Right lung (tissue), 10 donors: ENCODE measurements at places on chromosomes 5 and 9.

- DNase-seq = no peak
Observed at GRCh38 chr5:145776886-145777285, 58.3 kb downstream of the PRELID2 start.

DNA sequence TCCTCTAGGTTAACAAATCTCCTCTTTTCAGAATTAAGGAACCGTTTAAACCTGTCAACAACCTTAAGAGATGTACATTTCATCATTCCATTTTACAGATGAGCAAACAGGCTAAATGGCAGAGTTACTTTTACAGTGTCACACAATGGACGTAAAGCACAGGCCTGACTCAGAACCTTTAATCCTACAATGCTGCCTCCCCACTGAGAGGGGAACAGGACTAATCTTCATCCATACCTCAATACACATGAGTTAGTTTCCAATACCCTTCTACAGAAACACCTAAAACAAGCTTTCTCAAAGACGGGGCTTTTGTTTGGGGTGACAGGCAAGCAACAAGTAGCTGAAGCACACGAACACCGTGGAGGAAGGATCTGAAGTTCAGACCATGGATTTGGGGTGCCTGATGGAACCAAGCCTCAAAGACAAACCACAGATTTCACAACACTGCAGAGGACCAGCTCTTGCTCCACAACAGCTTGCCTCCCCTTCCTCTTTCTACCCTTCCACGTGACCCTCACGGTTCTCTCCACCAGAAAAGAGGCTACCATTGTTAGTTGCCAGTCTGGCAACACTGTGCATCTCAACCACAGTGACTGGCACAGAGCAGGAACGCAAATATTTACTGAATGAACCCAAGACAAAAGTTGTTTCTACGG is 1.8 kb downstream of the RNF130 start:
- DNase-seq = no peak

- no peak for DNase-seq
Observed at GRCh38 chr5:112975721-112976431, 722 bp upstream of the DCP2 start.

GRCh38 chr9:83656952-83657351 is 34.0 kb downstream of the IDNK start:
- DNase-seq = no peak

DNA sequence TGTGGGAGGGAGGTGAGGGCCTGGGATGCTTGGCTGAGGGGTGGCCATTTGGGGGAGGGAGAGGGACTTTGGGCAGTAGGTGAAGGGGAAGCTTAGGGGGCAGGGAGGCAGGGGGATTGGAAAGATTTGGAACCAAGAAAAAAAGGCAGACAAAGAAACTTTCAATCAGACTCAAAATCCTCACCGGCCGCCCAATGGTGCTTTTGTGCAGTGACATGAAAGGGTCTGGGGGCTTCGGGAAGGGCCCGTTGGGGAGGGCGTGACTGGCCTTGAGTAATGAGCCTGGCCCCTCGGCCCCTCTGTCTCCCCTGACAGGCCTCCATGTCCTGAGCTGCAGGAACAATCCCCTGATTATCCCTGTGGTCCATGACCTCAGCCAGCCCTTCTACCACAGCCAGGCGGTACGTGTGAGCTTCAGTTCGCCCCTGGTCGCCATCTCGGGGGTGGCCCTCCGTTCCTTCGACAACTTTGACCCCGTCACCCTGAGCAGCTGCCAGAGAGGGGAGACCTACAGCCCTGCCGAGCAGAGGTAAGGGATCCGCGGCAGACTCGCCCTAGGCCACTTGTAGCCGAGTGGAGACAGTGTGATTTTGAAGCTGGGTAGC is 181.1 kb downstream of the PAPPA start:
- no peak for DNase-seq

DNA sequence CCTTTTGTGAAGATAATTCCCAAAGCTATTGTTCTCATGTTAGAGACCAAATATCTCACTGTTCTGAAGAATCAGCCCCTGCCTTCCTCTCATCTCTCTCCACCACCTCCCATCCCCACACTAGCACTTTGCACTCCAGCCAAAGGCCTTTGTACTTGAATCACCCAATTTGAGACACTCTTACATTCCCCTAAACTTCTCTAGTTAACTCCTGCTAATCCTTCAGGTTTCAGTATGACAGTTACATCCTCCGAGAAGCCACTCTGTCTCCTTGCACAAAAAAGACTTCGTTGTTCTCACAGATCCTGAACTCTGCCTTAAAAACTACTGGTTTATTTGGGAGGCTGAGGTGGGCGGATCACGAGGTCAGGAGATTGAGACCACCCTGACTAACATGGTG is 227.5 kb downstream of the PIK3R1 start:
- no peak for DNase-seq

GRCh38 chr5:151195622-151196021 is 28.3 kb downstream of the CCDC69 start:
- DNase-seq = no peak

DNA sequence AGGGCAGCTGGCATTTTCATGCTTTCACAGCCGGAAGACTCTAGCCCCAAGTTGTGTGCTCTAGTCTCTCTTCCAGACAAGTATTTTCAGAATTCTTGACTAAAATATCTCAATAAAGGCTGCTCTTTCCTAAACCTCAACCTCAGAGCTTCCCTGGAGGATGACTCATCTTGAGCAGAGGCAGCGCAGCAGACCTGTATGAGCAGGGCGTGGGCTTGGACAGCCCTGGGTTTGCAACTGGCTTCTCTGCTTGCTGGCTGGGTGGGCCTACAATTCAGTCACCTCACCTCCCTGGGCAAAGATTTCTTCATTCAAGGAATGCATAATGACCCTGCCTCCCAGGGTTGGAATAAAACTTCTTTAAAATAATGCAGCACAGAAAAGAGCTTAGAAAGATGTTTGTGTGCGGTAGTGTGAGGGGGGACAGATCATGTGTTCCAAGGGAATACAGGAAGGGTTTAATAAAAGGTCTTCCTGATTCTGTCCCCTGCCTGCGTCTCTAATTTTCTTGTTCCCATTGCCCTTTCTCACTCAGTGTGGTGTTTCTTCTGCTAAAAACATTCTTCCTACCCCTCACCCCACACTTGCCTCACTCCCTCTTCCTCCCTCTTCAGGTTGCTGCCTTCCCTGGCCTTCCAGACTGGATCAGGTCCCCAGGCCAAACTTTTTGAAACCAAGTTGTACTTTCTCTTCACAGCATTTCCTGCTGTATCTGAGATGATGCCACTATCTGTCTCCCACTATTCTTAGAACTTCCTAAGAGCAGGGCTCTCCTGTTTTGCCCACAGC is 39.4 kb upstream of the MAP1B start:
- DNase-seq = no peak

- DNase-seq = no peak
Observed at GRCh38 chr5:102554082-102554481, 55.3 kb upstream of the SLCO6A1 start.

DNA sequence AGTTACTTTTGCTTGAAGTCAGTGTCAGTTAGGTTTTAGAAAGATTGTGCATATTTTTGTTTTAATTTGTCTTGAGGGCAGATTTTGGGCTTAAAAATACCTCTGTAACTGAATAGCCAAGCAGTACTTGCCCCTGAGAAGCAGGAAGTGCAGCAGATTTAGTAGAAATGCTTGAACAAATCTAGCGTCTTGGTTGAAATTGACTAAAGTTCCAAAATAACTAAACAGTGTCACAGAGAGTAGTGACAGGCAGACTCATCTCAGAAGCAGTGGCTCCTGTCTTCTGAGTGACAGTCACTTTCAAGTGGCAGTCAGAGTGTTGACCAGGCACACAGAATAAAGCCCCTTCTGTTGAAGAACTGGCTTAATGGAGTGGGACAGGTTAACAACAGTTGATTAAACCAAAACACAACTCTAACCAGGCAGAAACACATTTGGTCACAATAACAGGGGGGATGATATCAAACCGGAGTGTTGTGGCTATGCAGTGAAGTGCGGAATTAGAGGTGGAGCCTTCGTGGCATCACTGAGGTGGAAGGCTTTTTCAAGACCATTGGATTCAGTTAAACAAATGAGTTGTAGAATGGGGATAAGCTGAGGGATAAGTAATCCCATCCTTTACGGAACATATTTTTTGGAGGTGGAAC is 29.1 kb downstream of the TRIO start:
- DNase-seq = no peak

DNA sequence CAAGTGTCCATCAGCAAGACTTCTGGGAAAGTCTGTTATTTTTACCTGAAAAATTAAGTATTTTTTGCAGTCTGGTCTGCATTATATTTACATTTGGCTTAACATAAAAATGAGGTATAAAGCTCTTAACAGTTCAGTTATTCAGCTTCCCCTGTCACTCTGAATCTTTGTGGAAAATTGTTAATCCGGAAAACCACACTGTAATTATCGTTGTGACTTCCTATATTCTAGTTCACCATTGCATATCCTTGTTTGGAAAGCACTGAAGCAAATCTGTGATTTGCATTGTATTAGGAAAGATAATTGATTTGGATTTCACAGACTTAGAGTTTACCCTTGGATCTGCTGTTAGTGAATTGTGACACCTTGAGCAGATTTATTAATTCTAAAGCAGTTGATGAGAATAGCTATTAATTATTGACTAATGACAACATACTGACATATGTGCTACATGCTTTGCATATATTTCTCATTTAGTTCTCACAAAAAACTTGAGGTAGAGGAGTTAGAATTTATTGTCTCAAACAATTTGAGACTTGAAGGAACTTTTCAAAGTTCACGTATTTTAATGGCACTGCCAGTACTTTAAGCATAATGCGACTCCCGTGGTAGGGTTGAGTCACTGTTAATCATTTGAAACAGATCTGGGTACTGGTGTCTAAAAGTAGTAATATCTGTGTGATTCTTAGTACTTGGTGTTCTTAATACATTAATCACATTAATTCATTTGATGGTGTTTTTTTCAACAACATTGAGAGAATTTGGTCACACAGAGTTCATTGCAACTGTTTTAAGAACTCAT is 71.8 kb upstream of the LRRC70 start:
- DNase-seq = no peak

DNA sequence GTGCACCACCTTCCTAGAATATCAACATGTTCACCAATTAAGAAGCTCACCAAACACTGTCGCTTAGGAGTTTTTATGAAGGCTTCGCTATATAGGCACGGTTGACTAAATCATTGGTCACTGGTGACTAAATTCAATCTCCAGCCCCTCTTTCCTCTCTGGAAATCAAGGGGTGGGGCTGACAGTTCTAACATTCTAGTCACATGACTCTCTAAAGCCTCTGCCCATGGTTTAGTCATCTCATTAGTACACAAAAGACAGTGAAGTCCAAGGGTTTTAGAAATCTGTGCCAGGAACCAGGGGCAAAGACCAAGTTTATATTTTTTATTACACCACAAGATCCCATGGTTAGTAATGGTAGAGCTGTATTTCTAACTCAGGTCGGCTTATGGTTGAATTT is 243.2 kb downstream of the ELAVL2 start:
- DNase-seq = no peak

- no peak for DNase-seq
Observed at GRCh38 chr9:134059188-134059641, 8.6 kb downstream of the BRD3 start.

DNA sequence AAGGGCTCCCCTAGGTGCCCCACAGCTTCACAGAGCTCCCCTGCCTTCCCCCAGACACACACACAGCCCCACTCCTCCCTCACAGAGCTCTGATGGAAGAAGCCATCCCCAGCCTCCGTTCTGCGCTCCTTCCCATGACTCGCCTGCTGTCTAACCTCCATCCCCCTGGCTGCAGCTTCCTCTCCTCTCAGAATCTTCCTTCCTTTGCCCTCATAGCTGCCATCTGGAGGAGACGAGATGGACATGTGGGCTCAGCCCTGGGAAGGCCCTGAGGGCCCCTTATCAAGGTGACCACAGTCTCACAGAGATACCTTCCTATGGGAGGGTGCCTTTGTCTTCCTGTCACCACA is 94.3 kb downstream of the PCDH1 start:
- no peak for DNase-seq

- DNase-seq = no peak
Observed at GRCh38 chr5:138466900-138467710, 1.8 kb downstream of the EGR1 start.

- no peak for DNase-seq
Observed at GRCh38 chr5:171906066-171906570, 100.3 kb downstream of the FBXW11 start.

GRCh38 chr5:115389034-115389798 is 92.8 kb upstream of the CCDC112 start:
- no peak for DNase-seq

DNA sequence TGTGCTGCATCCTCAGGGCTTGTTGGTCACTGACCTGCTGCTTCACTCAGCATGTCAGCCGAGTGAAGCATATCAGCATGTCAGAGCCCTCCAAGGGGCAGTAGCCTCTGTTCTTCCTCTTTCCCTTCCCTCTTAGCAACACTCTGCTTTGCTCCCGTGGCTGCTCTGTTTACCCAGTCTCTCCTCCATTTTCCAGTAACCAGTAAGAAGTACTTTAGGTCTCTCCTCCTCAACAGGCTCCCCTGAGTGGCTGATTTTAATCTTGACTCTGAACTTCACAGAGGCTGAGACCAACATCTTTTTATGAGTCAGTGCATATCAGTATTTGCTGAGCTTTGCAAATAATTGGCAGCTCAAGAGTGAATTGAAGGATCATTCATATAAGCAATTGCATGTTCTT is 18.6 kb upstream of the ADRB2 start:
- no peak for DNase-seq

GRCh38 chr5:179379321-179379890 is 34.1 kb upstream of the ADAMTS2 start:
- no peak for DNase-seq

- no peak for DNase-seq
Observed at GRCh38 chr9:72401396-72401795, 36.4 kb upstream of the ZFAND5 start.

DNA sequence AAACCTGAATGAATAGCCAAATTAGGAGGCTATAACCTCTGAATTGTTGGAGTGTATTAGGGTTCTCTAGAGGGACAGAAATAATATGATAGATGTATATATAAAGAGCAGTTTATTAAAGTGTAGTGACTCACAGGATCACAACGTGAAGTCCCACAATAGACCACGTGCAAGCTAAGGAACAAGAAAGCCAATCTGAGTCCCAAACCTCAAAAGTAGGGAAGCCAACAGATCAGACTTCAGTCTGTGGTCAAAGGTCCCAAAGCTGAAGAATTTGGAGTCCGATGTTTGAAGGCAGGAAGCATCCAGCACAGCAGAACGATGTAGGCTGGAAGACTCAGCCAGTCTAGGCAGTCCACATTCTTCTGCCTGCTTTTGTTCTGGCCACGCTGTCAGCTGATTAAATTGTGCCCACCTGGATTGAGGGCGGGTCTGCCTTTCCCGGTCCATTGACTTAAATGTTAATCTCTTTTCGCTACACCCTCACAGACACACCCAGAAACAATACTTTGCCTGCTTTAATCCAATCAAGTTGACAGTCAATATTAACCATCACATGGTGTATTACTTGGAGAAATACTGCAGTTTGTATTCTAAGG is 550.6 kb downstream of the CDH10 start:
- DNase-seq = no peak

GRCh38 chr9:87112656-87113055 is 165.3 kb upstream of the GAS1 start:
- no peak for DNase-seq

GRCh38 chr5:160363660-160364395 is 6.6 kb downstream of the C1QTNF2 start:
- DNase-seq = no peak

- no peak for DNase-seq
Observed at GRCh38 chr5:151100681-151101080, 19.8 kb upstream of the TNIP1 start.

GRCh38 chr5:81017320-81017719 is 57.2 kb downstream of the RASGRF2 start:
- DNase-seq = no peak

GRCh38 chr5:71744009-71744790 is 25.1 kb downstream of the CARTPT start:
- DNase-seq = no peak
